Progenitor cell of endocrine pancreas (in vitro differentiated cells): ENCODE measurements at places on chromosomes 1 and 21. TPM values are rescaled to one million over a fixed set of nuclear protein-coding genes. Genes with fewer than 3 reads are reported as not detected.

The ANGEL2 gene
- 50.3 and 50.6 TPM in 2 replicates for total RNA-seq

The SPRR1A gene
- total RNA-seq = not detected in 2 replicates

The PTGER3 gene
- total RNA-seq = 3.0 and 3.1 TPM in 2 replicates

The ELF3 gene
- total RNA-seq = 71.9 and 74.3 TPM in 2 replicates

The OPRD1 gene
- 0.67 and 0.71 TPM in 2 replicates for total RNA-seq

The STIL gene
- 14.8 TPM in 2 replicates for total RNA-seq
